ENCODE measurements at places on chromosomes 5 and 9.
A peak's percentile ranks its signal among the peaks of the same experiment; 100 is the strongest.

GRCh38 chr5:106311230-106311915, 1359.4 kb downstream of the EFNA5 start:
- no peak for DNase-seq

- DNase-seq = no peak
These were observed 108.7 kb downstream of the RXRA start for GRCh38 chr9:134434894-134435506.

GRCh38 chr9:86983249-86983619, 35.9 kb upstream of the GAS1 start:
- DNase-seq = no peak

DNA sequence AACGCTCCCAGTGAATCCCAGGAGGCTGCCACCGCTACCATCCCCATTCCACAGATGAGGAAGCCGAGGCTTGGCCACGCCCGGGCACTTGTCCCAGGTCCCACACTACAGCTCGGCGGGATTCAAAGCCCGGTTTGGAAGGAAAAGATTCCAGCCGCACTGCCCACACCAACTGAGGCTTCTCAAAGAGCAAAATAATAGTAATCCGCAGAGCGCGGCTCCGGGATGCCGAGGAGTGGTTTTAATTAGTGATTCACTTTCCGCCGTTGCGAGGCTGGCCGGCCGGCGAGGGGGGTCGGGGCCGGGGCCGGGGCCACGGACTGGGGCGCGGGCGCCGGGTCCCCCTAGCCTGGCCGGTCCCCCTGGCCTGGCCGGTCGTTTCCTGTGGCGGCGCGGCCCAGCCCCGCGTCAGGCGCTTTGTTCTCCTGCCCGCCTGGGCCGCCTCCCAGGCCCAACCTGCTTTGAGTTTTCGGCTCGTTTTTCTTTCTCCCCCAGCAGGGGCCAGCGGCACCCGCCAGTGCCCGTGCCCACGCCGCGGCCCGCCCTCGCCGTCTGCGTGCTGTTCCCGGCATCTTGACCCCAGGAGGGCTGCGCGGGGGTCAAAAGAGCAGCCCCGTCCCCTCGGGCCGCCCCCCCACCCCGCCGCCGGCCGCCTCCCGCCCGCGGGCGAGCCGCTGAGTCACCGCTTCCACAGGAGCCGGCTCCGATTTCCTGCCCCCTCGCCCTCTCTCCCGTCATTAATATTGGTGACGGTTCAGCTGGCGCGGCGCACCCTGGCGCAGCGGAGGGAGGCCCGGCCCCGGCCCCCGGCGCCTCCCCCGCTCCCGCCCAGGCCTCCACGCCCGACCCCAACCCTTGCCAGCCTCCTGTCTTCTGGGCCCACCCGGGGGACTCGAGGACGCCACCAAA, 31.2 kb downstream of the FGF18 start:
- DNase-seq = peak; percentile 19

GRCh38 chr9:22124263-22125011, 115.3 kb upstream of the CDKN2B start:
- DNase-seq = no peak

DNA sequence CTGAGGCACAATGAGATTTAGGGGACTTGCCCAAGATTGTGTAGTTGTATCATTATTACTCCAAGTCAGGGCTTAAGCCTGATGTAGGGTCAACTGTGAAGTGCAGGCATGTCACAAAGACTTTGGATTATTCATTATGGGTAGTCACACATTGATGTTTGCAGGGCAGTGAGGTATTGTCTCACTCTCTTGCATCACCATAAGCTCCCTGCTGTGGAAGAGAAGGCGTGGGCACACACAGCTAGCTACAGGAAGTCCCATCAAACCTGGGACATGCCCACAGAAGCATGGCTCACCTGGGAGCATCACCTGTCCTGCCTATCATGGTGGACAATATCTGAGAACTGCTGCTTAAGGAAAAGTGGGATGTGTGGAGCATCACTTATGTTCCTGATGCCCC, 42.1 kb downstream of the TMOD1 start:
- DNase-seq = no peak

DNA sequence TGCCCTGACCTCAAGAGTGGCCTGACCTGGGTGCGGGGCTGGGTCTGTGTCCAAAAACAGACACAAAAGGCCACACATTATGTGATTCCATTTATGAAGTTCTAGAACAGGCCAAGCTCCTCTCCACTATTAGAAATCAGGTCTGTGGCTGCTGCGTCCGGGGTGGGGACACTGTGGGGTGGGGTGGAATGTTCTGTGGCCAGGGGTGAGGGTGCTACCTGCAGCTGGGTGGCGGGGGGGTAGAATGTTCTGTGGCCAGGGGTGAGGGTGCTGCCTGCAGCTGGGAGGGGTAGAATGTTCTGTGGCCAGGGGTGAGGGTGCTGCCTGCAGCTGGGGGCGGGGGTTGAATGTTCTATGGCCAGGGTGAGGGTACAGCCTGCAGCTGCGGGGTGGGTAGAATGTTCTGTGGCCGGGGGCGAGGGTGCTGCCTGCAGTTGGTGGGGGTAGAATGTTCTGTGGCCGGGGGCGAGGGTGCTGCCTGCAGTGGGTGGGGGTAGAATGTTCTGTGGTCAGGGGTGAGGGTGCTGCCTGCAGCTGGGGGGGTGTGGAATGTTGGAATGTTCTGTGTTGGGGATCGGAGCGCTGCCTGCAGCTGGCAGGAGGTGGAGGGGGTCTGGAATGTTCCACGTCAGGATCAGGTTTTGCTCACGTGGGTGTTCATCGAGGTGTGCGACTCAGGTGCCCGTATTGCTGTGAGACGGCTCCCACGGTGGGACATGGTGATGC, 8.3 kb downstream of the LCN12 start:
- DNase-seq = no peak

DNA sequence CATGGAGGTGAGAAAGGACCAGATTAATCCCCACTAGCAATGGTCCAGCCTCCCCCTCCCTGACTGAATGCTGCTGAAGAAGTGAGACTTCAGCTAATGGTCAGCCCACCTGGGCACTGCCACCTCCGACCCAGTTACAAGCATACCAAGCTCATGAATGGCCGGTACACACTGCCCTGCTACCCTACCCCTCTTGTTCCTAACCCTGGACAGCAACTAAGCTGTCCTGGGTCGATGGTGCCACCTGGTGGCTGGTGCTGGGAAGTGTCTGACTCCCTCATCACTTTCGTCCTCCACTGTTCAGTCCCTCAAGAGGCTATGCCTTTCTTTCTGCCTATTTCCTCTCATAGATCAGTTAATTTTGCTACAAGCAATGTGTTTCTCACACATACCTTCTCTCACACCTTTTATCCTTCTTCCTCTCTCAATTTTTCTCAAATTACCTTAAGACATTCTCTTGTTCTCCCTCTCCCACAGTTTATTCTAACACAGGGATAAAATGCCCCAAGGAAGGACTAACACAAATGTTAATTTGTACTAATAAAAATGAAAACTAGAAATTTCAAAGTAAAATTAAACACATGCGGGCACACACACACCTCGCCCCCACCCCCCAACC, 42.4 kb downstream of the PAX5 start:
- peak; percentile 53 for DNase-seq

DNA sequence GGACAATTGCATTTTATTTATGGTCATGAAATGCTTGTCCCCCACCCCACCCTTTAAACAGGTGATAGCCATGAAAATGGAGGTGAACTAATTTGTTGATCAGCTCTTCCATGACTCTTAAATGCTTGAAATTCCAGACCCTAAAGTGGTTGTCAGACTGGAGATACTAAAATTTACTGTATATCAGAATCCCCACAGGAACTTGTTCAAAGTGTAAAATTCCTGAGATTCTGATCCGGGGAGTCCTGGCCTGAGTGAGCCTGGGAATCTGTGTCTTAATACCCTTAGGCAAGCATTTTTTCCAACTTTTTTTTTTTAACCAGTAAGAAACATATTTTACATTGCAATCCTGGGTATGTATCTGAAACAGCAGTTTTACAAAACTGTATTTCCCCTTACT, 4.7 kb downstream of the SKP2 start:
- no peak for DNase-seq

DNA sequence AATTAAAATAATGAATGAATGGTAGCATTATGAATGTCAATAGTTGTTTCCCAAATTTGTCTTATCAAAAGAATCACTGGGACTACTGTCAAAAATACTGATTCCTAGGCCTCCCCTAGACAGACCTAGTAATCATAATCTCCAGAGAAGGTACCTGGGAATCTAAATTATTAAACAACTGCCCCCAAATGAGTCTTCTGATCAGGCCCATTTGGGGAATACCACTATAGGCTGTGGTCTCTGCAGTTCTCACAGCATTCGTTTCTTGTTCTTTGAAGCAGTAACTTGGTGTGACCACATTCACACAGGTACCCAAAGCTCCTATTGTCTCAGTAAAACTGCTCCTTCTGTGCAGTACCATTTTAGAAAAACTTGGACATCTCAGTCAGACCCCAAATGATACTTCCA, 230.9 kb downstream of the PIK3R1 start:
- no peak for DNase-seq

GRCh38 chr9:108002371-108002956, 512.9 kb upstream of the KLF4 start:
- DNase-seq = no peak

DNA sequence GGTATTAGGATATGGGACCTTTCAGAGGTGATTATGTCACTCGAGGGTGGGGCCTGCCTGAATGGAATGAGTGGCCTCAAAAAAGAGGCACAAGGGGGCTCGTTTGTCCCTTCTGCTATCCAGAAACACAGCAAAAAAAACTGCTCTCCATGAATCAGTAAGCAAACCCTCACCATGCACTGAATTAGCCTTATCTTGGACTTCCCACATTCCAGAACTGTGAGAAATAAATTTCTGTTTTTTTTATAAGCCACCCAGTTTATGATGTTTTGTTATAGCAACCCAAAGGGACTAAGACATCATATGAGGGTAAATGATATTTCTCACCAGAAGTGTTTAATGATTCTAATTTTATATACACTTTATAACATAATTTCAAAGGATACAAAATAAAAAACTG, 476.6 kb upstream of the EDIL3 start:
- no peak for DNase-seq

DNA sequence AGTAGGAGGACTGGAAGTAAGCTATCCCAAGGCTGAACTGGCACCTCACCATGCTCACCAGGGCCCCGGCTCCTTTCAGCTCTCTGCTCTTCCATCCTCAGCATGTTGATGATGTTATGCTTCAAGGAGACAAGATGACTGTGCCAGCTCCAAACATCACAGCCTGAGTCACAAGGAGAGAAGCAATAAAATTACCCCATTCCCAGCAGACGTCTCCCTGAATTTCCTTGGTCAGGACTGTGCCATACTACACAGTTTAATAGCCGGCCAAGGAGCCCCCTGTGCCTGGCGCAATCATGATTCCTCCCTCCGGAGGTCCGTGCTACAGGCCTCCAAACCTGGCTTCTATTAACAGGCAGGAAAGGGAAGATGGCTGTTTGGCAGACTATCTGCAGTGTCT, 51.2 kb upstream of the ROR2 start:
- DNase-seq = no peak

DNA sequence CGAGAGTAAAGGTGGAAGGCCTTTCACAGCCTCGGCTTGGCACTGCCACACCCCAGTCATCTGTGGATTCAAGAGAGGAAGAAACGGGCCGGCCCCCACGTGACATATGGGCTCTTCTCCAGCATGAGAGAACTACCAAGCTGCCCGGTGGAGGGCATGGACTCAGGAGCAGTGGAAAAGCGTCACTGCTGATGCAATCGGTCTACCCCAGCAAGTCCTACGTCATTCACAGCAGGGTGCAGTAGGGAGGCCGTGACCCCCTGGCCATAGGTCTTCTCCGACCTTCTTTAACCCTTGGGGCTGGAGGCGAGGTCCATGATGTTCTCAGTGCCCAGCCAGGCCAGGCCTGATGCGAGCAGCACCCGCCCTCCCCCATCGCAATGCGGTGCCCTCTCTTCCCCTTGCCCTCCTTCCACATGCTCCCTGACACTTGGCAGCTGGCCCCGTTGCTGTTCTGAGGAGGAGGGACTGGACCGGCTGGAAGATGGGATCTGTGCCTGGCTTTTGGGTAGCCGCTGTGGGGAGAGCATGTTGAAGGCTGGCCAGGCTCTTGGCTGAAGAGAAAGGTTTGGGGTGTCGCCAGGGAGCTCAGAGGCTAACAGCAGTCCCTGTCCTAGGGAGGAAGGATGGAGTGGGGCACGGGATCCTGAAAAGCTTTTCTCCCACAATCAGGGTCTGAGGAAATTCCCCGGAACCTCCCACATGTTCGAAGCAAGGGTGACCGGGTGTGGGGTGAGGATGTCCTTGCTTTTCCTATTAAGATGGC, 89.8 kb downstream of the LIFR start:
- DNase-seq = no peak

DNA sequence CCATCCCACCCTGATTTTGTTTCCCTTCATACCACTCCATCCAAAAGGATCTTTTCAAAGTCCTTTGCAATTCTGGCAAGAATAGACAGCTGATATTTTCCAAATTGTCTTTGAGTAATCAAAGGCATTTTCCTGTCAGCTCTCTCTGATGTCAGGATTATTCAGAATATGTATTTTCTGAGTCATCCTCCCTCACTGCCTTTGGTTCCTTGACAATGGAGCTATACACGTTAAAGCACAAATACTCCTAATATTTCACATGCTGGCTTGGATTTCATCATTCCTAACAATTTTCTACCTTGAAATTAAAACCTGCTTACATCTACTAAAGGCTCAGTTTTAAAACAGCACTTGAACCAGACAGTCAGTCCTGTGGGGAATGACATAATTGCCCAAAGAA, 379.4 kb downstream of the GADD45G start:
- DNase-seq = no peak

- DNase-seq = no peak
These were observed 19.0 kb downstream of the HNRNPK start for GRCh38 chr9:83960991-83961390.

- peak; percentile 14 for DNase-seq
These were observed 389.3 kb upstream of the DMAC1 start for GRCh38 chr9:8188723-8189407.

DNA sequence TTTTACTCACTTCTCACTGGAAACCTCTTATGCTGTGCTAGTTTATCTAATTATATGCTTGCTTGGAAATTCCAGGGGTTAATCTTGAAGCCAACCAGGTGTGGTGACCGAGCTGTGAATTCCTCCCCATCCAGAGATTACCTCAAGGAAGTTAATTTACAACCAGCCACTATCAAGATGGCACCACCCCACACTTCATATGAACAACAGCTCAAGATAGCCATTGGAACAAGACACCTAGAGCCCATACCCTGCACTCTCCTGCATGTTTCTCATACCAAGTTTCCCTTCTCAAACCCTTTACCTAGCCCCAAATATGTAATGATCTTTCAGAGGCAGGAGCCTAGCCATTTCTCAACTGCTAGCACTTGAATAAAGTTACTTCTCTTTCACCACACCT, 2156.9 kb upstream of the C9orf72 start:
- DNase-seq = no peak

Measured in stimulated activated CD4-positive, alpha-beta T cell treated with anti-CD3 and anti-CD28 coated beads, Interleukin-12 subunit alpha, Interleukin-12 subunit beta, amount 100 ng/mL, for 48 hours (primary cell).